RCC 7860 (cell line): ENCODE measurements at places on chromosomes 11 and 22.

- DNase-seq, result no peak
Measured at GRCh38 chr11:64048042-64048854, 12.5 kb downstream of the FLRT1 start.

DNA sequence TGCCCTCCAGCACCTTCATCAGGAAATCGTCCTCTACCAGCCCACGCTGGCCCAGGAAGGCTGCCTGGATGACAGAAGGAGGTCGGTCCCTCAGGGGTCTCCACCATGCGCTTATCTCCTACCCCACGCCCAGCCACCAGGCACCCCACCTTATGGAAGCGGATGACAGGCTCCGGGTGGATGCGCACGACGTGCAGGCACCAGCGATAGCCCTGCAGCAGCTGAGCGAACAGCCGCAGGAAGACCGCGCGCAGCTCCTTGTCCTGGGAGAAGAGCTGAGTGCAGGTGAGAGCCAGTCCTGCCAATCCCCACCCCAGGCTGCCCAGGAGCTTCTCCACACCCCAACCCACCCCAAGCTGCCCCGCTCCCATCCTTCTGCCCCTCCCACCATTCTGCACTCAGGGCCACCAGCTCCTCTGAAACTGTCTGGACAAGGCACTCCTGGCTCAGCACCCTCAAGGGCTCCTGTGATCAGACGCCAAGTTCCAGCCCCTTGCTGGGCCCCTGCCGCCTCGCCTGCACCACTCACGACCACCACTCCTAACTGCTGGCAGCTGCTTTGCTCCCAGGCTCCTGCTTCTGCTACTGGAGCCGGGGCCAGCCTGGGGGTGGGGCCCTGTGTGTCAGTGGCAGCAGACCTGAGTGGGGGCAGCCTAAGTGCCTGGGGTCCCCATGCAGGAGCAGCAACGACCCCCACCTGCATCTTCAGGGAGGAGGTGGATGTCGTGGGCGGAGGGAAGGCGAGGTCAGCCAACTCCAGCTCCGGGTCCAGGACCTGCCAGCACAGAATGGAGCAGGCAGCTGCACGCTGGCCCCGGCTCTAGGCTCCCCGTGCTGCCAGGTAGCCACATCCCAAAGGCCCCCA is 9.5 kb downstream of the SBF1 start:
- no peak for DNase-seq

GRCh38 chr22:32765132-32765618 is 36.3 kb upstream of the TIMP3 start:
- no peak for DNase-seq

DNA sequence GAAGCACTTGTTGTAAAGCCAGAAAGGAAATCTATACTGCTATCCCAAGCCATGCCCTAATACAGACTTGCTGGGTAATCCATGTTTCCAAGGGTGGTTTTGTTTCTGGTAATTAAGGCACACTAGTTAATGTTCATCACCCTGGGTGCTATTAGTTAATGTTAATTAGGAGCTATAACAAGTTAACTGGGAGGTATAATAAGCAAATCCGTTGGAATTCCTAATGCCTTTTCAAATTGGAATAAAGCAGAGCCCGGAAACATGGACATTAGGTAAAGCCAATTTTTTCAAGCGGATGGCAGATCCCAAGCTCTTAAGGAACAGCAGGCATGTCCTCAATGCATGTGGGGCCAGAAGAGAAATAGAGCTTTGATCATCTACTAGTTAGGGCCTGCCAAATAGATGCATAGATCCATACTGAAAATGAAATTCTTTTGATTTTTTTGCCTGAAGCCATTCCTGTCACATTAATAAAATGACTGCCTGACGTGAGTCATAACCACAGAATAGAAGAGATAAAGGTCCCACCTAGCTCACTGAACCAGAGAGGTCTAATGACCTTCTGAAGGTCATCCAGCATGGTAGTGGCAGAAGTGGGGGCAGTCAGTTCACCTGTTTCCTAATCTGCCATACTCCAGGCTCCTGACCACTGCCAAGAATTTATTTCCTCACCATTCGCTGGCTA is 28.5 kb upstream of the CCDC34 start:
- DNase-seq, result no peak

- peak; percentile 60 for DNase-seq
Measured at GRCh38 chr11:8959546-8960166, 4.6 kb downstream of the TMEM9B start.

DNA sequence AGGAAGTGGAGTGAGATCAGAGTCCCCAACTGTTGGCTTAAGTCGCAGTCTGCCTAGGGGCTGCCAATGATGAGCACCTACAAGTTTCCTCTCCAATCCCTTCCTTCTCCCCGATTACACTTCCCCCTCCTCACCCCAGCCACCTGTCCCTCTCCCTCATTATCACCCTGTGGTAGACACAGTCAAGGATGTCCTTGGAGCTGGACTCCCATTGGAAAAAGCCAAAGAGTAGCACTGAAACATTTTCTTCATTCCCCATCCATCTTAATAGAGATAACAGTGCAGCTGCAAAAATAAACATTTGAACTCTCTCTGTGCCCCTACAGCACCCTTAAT is 146.2 kb downstream of the DBX1 start:
- DNase-seq, result no peak

GRCh38 chr11:47461876-47462275 is 12.9 kb upstream of the RAPSN start:
- no peak for DNase-seq

- peak; percentile 29 for DNase-seq
Measured at GRCh38 chr11:113730887-113731726, 25.0 kb upstream of the TMPRSS5 start.

- no peak for DNase-seq
Measured at GRCh38 chr11:59218319-59218718, 5.6 kb upstream of the MPEG1 start.

- DNase-seq, result no peak
Measured at GRCh38 chr11:64492561-64492960, 98.5 kb upstream of the SLC22A12 start.

GRCh38 chr11:73167363-73167954 is 25.3 kb upstream of the FCHSD2 start:
- no peak for DNase-seq

- peak; percentile 90 for DNase-seq
Measured at GRCh38 chr11:62727872-62728170, 465 bp upstream of the TTC9C start.

GRCh38 chr11:63564056-63564774 is 1.0 kb upstream of the PLAAT2 start:
- peak; percentile 17 for DNase-seq

- no peak for DNase-seq
Measured at GRCh38 chr11:128832121-128832497, 35.0 kb downstream of the KCNJ1 start.

- no peak for DNase-seq
Measured at GRCh38 chr22:43295173-43295572, 48.0 kb downstream of the SCUBE1 start.

DNA sequence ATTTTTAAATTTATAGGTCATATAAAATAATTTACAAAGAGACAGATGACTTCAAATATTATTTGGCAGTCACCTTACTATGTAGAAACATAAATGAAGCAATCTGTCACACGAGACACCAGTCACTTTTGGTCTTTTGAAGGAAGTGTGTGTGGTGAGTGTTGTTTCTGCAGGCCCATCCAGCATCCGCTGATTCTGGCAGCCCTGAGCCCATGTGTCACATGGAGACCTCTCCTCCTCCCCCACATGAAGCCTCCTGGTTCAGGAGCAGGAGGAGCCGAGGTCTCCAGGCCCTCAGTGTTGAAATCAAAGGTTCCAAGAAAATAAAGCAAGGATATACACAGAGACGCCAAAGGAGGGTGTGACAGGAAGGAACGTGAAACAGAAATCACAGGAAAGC is 60.1 kb downstream of the ARFGAP3 start:
- no peak for DNase-seq

- DNase-seq, result no peak
Measured at GRCh38 chr11:47375546-47376085, 2.7 kb downstream of the SPI1 start.

DNA sequence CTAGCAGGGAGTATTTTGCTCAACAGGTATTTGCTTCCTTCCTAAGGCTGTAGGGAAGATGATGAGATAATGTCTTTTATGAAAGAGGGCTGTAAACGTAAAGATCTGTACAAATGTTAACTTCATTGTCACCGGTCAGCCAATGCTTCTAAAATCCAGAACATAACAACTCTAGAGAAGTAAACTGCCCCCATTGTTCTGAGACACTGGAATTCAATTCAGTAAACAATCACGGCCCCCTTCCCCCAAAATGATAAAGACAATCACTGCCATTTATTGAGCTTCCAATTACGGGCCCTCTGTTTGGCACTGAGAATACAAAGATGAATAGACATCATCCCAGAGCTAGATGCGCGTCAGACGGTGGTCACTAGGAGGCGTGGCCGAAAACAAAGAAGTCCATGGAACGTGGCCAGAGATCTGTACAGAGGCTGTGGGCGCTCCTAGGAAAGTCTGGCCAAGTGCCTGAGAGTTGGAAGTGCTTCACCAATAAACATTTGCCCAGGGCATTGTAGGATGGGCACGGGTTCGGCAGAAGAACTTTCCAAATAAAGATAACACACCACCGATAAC is 576 bp downstream of the TMEM258 start:
- DNase-seq, result peak; percentile 70

DNA sequence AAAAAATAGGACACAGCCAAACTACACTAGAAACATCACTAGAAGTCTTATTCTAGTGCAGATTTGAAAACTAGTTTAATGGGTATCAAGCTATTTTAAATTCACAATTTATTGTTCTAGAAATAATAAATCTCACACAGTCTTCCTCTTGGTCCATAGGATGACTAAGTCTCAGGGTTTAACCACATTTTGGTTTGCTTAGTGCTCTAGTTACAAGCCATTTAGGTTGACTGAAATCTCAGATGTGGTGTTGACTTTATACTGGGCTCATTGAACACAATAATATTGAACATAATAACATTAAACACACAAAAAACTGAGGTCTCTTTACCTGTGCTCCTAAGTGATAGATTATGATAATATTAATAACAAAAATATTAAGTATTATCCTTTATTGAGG is 760.3 kb upstream of the CCDC179 start:
- DNase-seq, result no peak

DNA sequence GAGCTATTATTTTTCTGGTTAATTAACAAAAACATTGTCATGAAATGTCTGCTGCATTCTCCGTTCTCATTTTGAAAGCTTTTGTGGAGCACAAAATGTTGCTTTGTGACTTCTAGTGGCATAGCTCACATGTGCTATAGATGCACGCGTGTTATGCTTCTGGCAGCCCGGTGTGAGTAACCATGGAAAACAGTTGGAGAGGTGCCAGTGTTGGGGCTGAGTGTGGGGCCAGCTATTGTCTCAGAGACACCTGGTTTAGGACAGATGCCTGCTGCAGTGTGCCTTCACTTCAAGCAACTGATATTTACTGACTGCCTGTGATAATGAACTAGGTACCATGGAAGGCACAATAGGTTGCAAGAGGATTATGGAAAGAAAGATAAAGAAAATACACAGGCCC is 760.6 kb downstream of the NTM start:
- no peak for DNase-seq

DNA sequence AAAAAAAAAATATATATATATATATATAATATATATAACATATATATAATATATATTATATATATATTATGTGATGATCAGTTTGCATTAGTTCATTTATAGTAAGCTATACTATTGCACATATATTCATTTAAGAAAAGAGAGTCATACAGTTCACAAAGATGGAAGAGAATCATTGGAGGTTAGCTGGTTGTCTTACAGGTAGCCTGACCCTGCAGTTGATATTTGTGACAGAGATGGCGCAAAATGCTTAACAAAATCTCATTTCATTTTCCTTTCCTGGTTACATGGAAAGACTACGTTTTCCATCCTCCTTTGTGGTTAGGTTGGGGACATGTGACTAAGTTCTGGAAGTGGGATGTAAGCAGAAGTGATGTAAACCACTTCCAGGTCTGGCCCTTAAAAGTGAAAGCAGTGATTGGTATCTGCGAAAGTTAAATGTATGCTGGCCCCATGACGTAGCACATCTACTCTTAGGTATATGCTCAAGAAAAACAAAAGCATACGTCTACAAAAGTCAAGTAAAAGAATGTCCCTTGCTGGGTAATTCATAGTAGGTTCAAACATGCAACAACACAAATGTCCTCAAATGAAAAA is 7.2 kb upstream of the TMEM135 start:
- DNase-seq, result peak; percentile 15

DNA sequence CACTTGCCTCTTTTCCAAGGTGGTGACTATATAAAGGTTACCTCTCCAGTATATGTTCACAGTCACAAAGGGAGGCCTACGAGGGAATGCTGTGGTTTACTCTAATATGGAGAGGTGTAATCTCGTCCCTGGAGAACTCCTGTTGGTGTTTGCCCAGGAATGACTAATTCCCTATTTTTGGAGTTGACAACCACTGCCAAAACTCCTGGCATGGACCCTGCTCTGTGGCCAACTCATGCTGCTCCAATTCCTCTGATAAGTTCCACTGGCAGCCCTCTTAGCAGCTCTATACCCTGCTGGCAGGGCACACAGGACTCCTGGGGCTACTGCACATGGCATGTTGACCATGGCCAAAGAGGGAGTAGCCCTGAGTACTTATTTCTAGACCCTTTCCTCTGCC is 418.7 kb upstream of the ANO5 start:
- no peak for DNase-seq

- peak; percentile 99 for DNase-seq
Measured at GRCh38 chr11:122642472-122642922, 13.0 kb upstream of the UBASH3B start.

- no peak for DNase-seq
Measured at GRCh38 chr22:21933910-21934309, 18.7 kb downstream of the PPM1F start.

DNA sequence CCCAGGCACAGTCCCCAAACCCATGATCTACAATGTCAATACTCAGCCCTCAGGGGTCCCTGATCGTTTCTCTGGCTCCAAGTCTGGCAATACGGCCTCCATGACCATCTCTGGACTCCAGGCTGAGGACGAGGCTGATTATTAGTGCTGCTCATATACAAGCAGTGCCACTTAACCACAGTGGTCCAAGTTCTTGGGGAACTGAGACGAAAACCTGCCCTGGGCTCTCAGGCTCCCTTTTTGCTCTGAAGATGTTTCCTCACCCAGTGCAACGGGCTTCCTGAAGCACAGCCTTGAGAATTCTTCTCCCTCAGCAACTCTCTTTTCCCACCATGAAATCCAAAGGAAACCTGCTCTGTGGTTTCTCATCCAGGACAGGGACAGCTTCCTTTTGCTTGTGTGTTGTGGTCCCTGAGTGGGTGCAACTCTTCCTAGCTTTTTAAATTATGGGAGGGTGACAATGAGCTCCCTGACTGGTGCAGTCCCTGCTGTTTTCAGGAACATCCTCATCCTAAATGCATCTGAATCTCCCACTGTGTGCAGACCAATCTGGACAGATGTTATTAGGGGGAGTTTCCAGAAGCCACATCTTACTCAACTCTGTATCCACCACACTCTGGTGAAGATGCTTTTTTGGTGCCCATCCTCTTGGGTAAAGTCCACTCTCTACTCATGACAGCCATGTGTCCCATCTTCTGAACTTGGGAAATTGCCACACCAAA is 30.6 kb upstream of the IGLL5 start:
- no peak for DNase-seq

- DNase-seq, result no peak
Measured at GRCh38 chr22:41831383-41831782, 1.5 kb upstream of the SREBF2 start.

GRCh38 chr11:58999291-58999680 is 60.0 kb downstream of the GLYATL1 start:
- no peak for DNase-seq
